Stimulated activated CD4-positive, alpha-beta T cell treated with anti-CD3 and anti-CD28 coated beads, Interleukin-2, amount 100 ng/mL, for 4 hours (primary cell): ENCODE measurements at places on chromosomes 4 and X.

DNA sequence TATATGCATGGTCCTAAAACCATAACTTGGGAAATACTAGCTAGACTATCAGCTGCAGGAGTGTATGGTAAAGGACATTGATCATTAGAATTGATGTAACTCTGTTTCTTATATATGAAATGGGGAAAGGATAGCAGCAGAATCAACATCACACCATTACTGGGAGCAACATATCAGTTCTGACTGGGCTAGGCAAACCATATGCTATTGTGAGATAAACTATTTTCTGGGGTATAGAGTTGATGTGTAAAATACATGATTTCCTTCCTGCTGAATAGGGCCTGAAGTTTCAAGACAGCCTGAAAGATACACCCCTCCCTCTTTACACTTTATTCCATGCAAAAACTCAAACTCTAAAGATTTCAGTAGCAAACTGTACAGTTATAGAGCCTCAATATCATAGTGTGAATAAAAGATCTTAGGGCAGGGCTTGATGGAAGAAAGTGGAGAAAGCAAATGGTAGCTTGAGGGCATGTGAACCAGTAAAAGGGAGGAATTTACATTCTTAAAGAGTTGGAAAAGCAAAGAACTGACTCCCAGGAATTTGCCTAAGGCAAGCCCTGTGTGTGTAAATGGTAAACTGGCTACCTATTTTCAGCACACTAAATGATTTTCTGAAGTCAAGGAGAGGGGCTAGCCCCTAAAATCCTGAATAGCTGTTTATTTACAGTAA, 404.1 kb downstream of the MAPK10 start:
- no peak for DNase-seq

GRCh38 chr4:178320003-178320402, 877.8 kb upstream of the AGA start:
- DNase-seq: no peak

- DNase-seq: no peak
These were observed 19.8 kb upstream of the STOX2 start for GRCh38 chr4:183885205-183885720.

DNA sequence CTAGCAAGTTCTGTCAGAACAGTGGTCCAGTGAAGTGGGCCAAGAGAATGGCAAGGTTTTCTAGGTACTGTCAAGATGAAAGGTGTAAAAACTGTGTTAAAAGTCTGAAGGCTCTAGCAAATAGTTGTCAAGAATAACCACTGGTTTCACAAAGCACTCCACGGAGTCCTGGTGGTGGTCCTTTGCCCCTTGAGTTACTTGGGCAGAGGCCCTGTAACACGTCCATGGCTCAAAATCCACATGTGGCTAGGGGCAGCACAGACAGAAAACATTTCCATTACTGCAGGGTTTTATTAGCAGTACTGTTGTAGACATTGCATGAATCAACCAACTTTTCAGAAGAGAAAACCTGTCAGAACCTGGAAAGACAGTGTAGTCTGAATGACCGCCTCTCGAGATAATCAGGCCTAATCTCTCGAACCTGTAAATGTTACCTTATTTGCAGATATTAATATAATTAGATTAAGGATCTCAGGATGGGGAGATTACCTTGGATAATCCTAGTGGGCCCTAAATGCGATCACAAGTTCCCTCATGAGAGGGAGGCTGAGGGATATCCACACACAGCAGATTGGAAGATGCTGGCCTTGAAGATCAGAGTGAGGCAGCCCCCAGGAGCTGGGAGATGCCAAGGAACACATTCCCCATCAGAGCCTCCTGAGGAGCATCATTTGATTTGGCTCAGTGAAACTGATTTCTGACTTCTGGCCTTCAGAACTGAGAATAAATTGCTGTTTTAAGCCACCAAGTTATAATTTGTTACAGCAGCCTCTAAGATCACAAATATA, 34.7 kb downstream of the ERVMER34-1 start:
- no peak for DNase-seq

DNA sequence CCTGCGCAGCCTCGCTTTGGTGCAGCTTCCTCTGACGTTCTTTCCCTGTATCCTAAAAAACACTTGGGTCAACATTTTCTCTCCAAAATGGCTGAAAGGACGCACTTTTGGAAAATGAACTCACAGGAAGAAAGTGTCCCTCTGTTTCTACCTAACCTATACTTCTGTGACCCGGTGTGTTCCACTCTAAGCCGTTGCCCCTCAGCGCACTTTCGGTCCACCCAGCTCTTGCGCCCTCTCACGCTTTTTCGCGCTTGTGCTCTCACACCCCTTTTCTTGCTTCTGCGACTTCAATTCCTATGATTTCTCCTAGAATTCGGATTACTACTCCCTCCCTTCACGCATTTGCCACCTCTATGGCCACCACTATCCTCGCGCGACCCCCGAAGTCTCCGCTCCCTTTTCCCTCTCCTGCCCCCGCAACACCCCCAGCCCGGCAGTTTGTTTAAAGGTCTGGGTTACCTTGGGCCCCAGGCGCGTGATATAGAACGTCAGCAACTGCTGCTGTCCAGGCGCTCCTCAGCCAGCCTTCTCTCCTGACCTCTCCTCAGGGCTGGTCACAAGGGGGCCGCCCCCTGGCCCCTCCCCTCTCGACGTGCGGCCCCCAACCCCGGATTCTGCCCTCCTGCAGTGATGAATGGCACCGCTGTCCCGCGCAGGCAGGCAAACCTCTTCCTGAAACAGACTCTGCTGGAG, at the start of gene USP51:
USP51 (minus strand) TSS at position 535 of the 696 bp plus-strand sequence. CDS start 909 bp downstream, outside the sequence.
- DNase-seq: no peak

DNA sequence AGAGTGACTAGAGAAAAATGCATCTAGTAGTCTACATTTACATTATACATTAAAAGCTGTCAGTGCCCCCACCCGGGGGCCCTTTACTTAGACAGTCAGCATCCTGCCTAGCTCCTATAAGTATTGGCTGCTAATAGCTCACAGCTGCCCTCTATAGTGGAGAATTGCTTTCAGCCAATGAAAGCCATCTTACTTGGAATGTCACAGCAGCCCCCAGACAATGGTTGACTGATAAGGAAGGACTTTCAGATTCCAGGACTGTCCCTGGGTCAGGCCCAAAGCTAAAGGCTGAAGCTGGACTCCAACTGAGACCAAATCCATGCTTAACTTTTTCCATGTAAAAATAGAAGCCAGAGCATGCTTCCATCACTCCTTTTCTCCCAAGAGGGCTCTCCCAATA, 196.9 kb downstream of the ANKRD50 start:
- DNase-seq: no peak

- no peak for DNase-seq
These were observed 55.2 kb downstream of the RTL3 start for GRCh38 chrX:78603908-78604307.

- DNase-seq: no peak
These were observed 3.5 kb upstream of the TMSB4X start for GRCh38 chrX:12971282-12972003.

GRCh38 chr4:122224348-122224747, 72.2 kb downstream of the BLTP1 start:
- DNase-seq: no peak

- no peak for DNase-seq
These were observed 87.8 kb downstream of the PPA2 start for GRCh38 chr4:105386012-105386411.

DNA sequence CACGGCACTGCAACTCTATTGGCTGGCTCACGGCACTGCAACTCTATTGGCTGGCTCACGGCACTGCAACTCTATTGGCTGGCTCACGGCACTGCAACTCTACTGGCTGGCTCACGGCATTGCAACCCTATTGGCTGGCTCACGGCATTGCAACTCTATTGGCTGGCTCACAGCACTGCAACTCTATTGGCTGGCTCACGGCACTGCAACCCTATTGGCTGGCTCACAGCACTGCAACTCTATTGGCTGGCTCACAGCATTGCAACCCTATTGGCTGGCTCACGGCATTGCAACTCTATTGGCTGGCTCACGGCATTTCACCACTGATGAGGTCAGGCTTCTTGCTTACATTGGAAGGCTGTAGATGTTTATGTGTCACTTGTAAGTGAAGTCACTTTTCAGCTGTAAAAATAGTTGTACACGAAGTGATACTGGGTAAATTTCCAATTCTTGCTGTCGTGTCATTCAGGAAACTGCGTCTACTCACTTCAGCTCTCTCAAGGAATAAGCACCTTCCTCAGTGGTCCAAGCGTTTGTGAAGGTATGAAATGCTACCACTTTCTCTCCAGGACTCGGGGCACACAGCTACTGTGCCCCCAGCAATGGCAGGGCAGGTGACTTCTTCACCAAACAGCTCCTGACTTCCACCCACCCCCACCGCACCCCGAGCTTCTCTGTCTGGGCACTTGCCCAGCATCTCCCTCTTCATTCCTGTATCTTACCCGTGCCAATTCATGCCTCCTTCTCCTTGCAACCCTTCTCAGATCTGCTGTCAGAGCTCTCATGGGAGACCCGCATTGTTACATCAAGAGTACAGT, 141.3 kb downstream of the AFAP1 start:
- no peak for DNase-seq

DNA sequence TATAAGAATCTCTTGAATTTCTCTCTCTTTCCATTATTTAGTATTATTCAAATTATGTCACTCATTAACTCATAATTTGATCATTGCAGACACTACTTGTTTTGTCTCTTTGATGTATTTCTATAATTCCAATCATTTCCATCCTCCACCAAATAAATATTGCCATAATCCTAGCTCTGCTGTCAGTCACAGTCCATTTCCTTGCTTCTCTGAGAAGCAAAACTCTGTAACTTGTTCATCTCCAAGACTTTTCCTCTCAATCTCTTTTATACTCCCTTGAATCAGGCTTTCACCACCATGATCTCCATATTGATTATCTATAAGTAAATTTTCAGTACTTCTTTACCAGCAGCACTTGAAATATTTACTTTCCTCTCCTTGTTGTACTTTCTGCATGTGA, 135.9 kb downstream of the SCLT1 start:
- no peak for DNase-seq

DNA sequence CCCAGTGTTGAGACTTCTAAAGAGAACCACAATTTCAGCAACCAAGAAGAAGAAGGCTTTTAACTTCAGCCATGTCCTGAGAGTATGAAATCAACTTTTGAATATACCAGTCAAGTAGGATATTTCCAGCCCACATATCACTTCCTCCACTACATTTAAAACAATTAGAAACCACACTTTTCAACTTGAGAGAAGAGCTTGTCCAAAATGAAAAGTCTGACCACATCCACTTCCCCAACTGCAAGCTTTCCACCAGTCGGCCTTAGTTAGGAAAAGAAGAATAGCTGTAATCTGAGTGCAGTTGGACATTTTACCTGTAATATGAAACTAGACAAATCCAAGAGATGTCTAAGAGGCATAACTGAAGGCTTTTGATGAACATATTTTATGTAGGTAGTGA, 101.9 kb upstream of the SLC7A11 start:
- no peak for DNase-seq

DNA sequence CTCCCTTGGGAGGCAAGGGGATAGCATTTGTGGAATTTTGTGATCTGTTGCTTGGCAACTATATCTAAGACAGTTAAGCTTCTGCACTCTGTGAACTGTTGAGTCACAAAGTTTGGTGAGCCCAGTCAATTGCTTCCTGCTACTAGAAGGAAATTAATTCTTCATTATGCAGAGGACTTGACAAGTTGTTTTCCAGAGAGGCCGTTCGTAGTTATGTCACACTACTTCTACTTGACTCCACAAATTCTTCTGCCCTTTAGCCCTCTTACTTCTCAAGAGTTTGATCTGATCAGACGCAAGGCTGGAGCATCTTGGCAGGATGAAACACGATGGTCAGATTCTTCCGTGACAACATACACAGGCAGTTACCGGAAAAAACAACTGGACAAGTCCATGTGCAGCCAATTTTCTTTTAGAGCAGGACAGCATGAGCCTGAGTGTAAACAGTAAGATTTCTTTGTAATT, at the start of gene C4orf51:
C4orf51 (plus strand) TSS at position 156 of the 465 bp plus-strand sequence; CDS start at position 214, 58 bp downstream.
- DNase-seq: no peak

GRCh38 chrX:114071412-114071811, 512.5 kb upstream of the HTR2C start:
- DNase-seq: no peak

- no peak for DNase-seq
These were observed 121.2 kb upstream of the TLL1 start for GRCh38 chr4:165751882-165752281.

- DNase-seq: peak; percentile 68
These were observed 39.6 kb downstream of the CLCN3 start for GRCh38 chr4:169659716-169660670.

- no peak for DNase-seq
These were observed 316.7 kb upstream of the HTR2C start for GRCh38 chrX:114267142-114267541.

DNA sequence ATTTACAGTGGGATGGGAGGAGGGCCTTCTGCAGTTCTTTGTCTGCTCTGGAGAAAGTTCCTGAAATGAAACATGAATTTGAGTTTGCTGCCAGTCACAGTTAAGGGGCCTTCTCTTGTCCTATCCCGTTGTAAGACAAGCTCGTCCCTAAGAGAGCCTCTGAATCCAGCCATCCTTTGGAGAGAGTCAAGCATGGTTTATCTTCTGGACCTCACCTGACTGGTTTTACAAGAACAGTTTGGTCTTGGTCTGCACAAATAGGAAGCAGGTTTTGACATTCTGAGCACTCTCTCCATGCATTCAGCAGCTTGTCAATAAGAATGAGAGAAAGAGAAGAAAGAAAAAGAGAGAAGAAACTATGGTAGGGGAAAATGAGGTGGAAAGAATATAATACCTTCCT, 20.4 kb upstream of the TENM3 start:
- DNase-seq: no peak

DNA sequence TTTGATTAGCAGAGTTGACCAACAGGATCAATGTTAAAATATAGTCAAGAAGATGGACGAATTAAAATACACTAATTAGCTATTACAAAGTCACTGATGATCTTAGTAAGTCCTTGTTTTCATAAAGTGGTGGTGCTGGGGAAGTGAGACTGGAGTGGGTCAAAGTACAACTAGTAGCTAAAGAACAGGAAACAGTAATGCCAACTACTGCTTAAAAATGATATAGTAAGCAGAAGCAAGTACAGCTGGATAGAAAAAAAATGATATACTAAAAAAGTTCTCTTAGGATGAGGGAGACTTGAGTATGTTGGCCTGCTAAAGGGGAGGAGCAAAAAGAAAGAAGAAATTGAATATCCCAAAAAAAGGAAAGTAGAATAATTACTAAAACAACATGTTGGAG, 580.8 kb upstream of the FTHL17 start:
- no peak for DNase-seq

DNA sequence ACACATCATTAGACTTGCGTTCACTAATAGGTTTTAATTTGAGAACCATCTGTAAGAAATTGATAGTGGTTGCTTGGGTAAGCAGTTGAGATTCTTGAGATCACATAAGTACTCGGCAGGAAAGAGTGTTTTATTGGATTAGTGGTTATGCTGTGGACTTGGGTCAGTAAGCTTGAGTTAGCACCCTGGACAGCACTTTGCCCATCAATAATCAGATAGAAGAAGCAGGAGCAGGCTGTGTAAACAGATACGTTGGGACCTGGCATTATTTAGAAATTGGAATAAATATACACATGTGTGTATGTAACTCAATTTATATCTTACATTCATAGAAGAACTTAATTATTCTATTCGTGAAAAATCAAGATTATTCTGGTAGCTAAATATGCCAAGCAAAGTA, 357.5 kb upstream of the SMIM31 start:
- no peak for DNase-seq
